Stimulated activated CD4-positive, alpha-beta T cell treated with anti-CD3 and anti-CD28 coated beads, Interleukin-2, amount 100 ng/mL, for 48 hours (primary cell): ENCODE measurements at places on chromosomes 3 and 15.

- DNase-seq = peak; percentile 52
Observed at GRCh38 chr15:52112203-52112750, 298 bp downstream of the BCL2L10 start.

DNA sequence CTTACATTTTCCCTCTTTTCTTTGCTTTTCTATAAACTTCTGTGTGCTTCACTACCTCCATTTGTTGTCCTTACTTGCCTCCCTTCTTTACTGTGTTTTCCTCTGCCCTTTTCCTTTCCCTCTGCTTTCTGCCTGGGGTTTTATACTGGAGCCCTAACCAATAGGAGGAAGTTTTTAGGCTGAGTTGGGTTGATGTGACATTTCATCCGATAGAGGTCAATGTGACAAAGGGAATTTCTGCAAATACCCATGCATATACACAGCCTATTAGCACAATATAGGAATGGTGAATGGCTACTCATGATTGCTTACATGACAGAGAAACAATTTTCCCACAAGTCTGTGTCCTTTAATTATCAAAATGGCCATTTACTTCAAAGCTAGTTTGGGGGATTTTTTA, 153.0 kb upstream of the ARPP21 start:
- no peak for DNase-seq

GRCh38 chr15:52118969-52119749, 6.6 kb upstream of the BCL2L10 start:
- DNase-seq = no peak

- DNase-seq = peak; percentile 27
Observed at GRCh38 chr3:98557324-98558010, 25.7 kb downstream of the GPR15 start.

- no peak for DNase-seq
Observed at GRCh38 chr3:66004244-66004643, 34.5 kb downstream of the MAGI1 start.

GRCh38 chr3:179234199-179234598, 16.7 kb downstream of the KCNMB3 start:
- DNase-seq = no peak

- no peak for DNase-seq
Observed at GRCh38 chr3:107545680-107546120, 22.9 kb downstream of the BBX start.

DNA sequence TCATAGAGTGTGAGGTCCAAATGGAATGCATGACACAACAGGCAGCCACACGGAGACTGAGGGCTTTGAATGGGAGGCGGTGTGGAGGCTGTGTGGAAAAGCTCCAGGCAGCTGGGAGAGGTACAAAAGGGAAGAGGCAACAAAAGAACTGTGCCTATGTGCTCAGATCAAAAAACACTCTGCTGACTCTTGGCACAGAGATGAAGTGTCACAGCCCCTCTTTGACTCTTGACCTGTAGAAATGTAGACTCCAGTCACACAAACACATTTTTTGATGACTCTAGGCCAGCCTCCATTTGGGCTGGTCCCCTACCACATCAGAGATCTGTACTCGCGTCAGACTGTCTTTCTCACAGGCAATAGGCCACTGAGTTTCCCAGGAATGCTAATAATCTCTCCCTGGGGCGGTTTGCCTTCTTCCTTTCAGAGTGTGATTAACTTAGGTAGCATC, 456.0 kb downstream of the TUSC7 start:
- no peak for DNase-seq

- DNase-seq = peak; percentile 81
Observed at GRCh38 chr15:85858586-85859375, 64.1 kb upstream of the KLHL25 start.

- no peak for DNase-seq
Observed at GRCh38 chr3:65729555-65729954, 309.2 kb downstream of the MAGI1 start.

GRCh38 chr3:136716629-136717028, 35.5 kb downstream of the STAG1 start:
- DNase-seq = no peak

- DNase-seq = peak; percentile 16
Observed at GRCh38 chr3:49673121-49673714, 933 bp upstream of the APEH start.

DNA sequence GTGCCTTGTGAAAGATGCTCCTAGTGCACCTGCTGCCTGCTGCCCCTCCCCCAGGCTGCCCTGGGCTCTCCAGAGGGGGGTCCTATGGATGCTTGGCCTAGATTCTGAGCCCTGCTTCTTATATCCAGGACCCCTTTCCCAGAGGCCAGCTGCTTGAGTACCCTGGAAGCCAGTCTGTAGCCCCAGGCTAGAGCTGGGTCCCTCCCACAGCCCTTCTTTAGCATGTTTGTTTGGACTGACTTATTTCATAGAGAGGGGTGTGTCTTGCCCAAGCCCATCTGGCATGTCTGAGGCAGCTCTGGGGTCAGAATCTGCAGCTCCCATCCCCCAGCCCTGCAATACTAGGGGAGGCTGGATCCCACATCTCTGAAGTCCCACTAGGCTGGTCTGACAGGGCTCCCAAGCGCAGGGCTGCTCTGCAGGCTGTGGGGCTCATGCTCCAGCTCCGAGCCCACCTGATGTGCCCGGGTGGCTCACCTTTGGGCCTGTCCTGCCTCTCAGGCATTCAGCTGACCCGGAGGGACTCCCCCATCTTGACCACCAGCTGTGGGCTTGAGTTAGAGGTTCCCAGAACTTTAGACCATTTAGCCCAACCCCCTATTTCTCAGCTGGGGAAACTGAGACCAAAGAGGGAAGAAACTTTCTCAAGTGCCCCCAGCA, 3.1 kb downstream of the CHRNB4 start:
- DNase-seq = no peak

GRCh38 chr15:92510163-92510882, 116.6 kb downstream of the ST8SIA2 start:
- DNase-seq = no peak

- no peak for DNase-seq
Observed at GRCh38 chr3:492586-493316, 296.2 kb downstream of the CHL1 start.

GRCh38 chr15:101480613-101481380, 8.7 kb downstream of the PCSK6 start:
- DNase-seq = no peak

DNA sequence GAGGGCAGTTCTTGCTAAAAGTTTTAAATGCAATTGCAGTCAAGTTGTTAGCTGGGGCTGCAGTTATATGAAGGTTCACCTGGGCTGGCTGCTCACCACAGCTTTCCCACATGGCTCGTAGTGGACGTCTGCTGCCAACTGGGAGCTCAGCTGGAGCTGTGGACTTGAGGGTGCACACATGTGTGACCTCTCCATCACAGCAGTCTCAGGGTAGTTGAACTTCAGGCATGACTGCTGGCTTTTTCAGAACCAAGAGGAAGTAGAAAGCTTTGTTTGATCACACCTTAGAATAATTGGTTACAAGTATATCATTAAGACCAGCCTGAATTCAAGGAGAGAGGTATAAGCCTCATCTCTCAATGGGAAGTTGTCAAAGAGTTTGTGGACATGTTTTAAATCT, 74.1 kb downstream of the CHL1 start:
- no peak for DNase-seq

DNA sequence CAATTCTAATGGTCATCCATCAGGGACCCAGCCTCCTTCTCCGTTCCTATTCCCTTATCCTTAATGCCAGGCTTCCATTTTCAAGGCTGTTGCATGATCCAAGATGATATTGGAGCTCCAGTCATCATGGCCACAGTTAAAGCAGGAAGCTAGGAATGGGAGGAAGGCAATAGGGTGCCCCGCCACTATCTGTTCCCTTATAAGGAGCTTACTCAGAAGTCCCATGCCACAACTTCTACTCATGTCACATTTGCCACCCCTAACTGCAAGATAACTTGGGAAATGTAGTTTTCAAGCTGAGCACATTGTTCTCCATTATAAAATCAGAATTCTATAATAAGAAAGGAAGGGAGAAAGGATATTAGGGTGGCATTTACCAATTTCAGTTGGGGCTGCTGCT, 38.6 kb upstream of the SPSB4 start:
- no peak for DNase-seq

- DNase-seq = no peak
Observed at GRCh38 chr3:37466660-37467359, 292.4 kb upstream of the LRRFIP2 start.

GRCh38 chr15:101795455-101795854, 7.9 kb upstream of the OR4F6 start:
- DNase-seq = no peak

- no peak for DNase-seq
Observed at GRCh38 chr3:182696916-182697315, 96.4 kb upstream of the ATP11B start.

- no peak for DNase-seq
Observed at GRCh38 chr3:15978801-15979200, 181.0 kb upstream of the ANKRD28 start.

DNA sequence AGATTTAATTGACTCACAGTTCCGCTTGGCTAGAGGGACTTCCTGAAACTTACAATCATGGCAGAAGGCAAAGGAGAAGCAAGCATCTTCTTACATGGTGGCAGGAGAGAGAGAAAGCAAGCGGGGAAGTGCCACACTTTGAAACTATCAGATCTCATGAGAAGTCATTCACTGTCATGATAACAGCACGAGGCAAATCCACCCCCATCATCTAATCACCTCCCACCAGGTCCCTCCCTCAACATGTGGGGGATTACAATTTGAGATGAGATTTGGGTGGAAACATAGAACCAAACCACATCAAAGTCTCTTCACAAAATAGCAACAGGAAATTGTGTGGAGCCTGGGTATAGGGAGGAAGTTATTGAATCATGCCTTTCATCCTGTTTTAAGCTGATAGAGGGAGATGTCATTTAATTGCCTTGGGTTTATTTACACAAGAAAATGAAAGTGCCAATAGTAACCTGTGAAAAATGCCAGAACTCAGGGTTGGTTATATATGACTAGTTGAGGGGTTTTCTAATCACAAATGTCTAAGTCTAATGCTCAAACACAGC, 624.8 kb upstream of the LMCD1 start:
- DNase-seq = peak; percentile 5

DNA sequence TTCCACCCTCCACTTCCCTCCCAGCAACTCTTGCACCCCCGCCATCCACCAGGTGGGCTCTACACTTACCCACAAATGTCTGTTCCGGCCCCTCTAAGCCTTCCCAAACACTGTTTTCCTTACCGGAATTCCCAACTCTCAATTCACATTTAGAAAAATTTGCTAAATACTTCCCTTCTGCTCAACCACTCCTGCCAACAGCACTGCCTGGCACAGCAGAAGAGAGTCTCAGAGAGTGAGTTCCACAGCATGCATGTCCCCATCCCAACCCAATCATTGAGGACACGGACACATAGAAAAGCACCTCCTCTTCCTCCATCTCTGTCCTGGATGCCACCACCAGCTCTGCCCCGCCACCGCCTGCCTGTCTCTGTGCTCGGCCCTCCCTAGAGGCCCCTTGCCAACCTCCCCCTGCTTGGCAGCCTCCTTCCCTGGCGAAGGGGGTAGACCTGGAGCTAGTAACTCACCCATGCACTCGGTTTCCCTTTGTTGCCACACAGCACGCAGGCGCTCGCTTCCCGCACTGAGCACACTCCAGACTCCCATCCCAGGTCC, 66.2 kb upstream of the SLC6A1 start:
- no peak for DNase-seq

DNA sequence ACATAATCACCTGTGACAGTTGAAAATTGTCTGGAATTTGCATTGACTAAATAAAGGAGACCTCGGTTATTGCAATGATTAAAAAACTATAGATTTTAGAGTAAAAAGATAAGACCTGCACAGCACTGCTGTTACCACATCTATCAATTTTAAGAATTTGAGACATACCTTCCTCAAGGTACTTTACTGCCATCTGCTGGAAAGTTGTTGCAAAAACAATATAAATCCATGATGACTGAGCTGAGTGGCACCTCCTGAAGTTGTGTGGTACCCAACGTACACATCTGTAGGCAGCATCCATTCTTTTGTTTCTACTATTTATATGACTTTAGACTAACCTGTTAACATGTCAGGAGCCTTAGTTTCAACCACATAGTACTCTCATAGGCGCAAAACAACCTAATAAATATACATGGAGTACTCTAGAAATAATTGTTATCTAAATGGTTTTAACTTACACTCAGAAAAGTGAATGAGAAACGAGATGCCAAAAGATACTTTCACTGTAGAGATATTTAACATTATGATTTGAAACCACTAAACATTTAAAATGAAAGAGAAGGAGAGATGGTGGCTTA, 106.7 kb downstream of the GHSR start:
- DNase-seq = peak; percentile 5

DNA sequence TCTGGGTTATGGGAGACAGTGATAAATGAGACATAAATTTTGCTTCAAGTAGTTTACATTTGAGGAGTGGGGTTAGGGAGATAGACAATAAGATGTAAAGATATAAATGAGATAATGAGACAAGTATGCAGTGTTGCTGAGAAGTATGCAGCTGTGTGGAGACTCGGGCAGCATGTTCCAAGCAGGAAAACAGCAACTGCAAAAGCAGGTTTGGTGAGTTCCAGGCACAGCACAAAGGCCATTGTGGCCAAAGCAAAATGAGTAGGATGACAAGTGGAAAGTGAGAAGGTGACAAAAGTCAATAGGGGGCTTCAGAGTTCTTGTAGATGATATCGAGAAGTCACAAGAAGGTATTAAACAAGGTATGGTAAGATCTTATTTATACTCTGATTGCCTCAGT, 259.1 kb upstream of the PEX5L start:
- no peak for DNase-seq

DNA sequence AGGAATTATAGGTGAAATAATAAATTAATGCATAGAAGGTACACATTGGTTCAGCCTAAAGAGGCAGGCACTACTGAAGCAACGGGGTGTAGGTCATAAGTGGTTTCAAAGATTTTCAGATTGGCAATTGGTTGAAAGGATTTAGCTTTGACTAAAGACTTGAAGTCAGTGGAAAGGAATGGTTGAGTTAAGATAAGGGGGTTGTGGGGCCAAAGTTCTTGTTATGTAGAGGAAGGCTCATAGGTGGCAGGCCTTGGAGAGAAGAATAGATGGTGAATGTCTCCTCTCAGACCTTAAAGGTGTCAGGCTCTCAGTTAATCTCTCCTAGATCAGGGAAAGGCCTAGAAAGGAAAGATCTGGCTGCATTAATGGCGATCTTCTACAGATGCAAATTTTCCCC, 209.8 kb downstream of the ATP10A start:
- no peak for DNase-seq

GRCh38 chr3:119156868-119157267, 10.9 kb downstream of the TEX55 start:
- DNase-seq = no peak

DNA sequence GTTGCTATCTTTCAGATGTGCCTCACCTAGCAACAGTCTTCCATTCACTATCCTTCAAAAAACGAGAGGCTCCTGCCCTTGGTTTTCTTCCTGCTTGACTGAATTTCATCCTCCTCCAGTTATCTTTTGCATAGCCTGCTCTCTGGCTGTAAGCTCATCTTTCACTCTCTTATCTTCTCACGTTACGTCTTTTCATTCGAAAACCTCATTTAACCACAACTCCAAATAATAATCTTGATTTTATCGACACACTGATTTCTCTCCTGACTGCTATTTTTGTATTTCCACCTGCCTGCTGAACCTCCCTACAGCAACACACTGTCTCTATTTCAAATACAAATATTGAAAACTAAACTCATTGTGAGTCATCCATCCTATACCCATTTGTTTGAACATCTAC, 230.7 kb upstream of the TMC3 start:
- no peak for DNase-seq

- no peak for DNase-seq
Observed at GRCh38 chr15:51830276-51830806, 888 bp downstream of the TMOD3 start.
